Bronchial epithelial cell (primary cell): ENCODE measurements at places on chromosomes 2 and 18. TPM values are rescaled to one million over a fixed set of nuclear protein-coding genes. Genes with fewer than 3 reads are reported as not detected.

Gene MFSD2B
- total RNA-seq = under 0.01 TPM in 1 of 2 replicates, not detected in the other

- peak; percentile 76 for DNase-seq
Observed at GRCh38 chr18:715626-716025, 3.2 kb upstream of the ENOSF1 start.

DNA sequence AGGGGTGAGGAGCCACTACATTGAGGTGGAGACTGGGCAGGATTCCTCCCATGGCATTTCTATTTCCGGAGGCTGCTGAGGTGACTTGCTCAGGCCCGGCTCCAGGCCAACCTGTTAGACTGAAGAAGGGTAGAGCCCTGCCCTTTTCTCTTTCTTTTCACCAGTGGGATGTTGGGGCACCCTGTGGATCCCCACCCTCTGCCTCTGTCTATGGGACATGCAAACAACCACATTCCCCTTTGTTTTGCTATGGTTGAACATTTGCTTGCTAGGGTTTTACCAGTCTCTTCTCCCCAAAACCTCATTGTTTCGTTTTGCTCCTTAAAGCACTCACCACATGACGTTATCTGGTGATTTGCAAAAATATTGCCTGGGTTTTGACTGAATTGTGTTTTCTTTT lies 183.3 kb downstream of the ARL4C start:
- no peak for DNase-seq

- no peak for DNase-seq
Observed at GRCh38 chr2:120528693-120529076, 182.7 kb downstream of the INHBB start.

Gene SLC25A12
- 7.2 and 9.5 TPM in 2 replicates for total RNA-seq
